Mesenchymal stem cell (in vitro differentiated cells and primary cell): ENCODE measurements at places on chromosomes 7 and 10.

DNA sequence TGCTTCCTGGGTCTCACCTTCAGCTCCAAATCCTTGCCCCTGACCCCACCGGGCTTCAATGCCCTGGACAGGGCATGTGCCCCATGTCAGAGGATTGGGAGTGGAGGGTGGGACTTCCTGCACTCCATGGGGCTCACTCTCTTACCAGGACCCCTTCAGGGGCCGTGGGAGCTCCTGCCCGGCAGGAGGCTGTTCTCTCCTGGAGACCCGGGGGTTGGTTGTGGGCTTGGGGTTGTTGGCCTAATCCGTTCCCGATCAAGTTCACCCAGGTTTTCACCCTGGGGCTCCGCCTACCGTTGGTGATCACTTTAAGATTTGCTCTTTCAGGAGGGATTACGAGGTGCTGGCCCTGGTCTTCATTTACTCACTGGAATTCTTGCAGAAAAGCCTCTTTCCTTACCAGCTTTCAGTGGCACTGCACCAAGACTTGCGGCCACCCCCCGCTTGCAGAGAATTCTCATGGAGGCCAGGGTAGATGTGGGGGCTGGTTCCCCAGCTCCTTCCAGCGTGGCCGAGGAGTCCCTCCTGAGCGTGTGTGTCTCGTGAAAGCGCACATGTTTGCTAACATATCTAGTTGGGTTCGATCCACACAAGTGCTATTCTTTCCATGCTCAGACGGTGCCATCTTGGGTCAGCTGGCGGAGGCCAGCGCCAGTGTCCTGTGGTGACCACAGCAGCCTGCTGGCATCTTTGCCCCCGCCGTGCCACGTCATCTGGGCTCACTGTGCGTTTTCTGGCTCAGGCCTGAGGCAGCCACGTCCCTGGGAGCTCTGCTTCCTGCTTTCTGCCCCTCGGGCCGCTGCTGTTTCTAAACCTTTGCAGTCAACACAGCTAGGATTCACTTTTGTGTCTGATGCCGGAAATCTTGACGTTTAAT lies 15.6 kb downstream of the PWWP2B start:
- no peak for DNase-seq

DNA sequence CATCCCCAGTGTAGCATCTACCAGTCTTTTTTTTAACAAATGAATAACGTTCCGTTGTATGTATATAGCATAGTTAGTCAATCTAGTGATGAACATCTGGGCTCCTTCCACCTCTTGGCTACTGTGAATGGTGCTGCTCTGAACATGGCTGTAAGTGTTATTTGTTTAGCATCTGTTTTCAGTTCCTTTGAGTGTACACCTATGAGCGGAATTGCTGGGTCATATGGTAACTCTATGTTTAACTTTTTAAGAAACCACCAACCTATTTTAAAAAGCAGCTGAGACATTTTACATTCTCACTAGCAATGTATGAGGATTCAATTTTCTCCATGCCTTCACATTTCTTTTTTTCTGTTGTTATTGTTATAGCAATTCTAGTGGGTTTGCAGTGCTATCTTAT lies 178.2 kb downstream of the DNAJC1 start:
- no peak for DNase-seq

DNA sequence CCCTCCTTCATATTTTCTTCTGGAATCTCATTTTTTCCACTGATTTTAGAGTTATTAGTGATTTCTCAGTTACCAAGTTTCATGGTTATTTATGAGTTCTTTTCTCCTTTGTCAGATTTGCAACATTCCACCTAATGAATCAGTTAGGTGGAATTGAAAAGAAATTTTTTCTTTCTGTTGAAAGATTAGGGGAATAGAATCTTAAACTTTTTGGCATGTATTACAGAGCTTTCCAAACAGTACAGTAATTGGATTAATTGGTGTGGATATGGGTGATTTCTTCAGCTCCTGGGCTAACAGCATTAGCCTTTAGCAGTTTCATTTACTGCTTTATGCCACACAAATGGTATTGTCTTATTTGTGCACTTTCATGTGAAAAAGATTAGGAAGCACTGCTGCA lies 17.0 kb downstream of the STAM start:
- DNase-seq = no peak

DNA sequence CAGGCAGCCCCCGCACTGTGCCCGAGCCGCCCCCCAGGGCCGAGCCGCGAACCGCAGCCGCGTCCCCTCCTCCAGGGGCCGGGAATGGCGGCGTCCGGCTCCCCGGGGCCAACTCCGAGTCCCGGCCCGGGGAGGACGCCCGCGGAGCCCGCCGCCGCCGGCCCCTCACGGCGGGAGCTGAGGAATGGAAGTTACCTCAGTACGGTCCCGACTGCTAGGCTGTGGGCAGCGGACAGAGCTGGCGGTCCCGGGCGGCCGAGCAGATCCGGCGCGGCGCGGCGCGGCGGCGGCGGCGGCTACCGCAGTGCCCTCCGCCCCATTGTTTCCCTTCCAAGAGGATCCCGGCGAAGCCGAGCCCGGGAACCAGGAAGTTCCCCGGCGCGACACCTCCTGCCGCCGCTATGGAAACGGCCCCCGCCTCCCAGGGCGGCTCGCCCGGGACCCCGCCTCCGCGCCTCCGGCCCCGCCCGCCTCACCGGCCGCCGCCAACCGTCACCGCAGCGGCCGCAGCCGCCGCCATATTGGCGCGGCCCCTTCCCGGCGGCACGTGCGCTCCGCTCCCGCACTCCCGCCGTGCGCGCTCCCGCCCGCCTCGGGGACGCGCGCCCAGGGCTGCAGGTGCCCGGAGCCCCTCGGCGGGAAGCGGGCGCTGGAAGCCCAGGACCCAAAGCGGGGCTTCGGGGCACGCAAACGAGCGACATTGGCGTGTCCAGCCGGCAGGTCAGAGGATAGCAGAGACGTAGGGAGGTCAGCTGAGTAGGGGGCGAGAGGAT lies at the start of gene USP6NL:
Gene USP6NL (minus strand): TSS at position 403 of the 773 bp plus-strand sequence. CDS start 14,016 bp downstream, outside the sequence.
- peak; percentile 87 for DNase-seq

GRCh38 chr10:12531305-12532220 lies 182.2 kb downstream of the CAMK1D start:
- DNase-seq = no peak

DNA sequence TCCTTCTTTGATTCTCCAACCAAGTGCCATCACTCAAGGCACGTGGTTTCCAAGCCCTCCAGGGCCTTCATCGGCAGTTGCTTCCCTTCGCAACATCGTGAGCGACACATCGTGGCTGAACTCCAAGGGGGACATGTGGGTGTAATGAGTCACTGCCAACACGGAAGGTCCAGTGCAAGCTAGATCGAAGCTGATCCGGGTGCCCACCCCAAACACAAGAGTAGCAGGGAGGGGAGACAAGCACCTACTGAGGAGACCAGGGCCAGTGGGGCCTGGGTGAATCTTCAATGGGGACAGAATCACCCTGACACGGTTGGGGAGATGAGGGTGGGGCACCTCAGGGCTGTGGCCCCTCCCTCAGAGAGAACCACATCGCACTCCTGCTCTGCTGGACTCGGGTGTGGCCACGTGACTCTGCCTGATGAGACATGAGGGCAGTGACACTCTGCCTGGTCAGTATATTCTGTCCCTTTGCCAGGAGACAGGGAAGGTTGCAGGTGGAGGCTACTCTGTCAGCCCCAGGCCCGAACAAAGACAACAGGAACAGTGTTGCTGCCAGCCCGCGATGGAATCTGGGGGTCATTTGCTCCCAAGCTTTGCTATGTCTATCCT lies 36.8 kb upstream of the HSPA12A start:
- DNase-seq = no peak

DNA sequence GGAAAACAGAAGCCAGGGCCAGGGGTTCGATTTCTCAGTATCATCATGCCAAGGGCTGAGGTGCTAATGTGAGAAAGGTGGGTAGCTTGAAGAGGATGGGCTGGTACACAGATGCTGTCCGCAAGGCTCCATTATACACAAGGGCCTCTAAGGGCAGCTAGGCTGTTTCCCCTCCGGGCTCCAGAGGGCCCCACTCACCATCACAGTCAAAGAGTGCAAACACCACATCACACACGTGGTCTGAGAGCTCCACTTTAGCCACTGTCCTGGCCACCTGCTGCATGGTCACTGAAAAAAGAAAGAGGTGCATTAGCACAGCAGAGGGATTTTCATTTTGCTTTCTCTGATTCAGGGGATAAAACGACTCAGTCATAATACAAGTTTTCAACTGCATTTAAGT lies 20.9 kb upstream of the DNAJB12 start:
- no peak for DNase-seq

DNA sequence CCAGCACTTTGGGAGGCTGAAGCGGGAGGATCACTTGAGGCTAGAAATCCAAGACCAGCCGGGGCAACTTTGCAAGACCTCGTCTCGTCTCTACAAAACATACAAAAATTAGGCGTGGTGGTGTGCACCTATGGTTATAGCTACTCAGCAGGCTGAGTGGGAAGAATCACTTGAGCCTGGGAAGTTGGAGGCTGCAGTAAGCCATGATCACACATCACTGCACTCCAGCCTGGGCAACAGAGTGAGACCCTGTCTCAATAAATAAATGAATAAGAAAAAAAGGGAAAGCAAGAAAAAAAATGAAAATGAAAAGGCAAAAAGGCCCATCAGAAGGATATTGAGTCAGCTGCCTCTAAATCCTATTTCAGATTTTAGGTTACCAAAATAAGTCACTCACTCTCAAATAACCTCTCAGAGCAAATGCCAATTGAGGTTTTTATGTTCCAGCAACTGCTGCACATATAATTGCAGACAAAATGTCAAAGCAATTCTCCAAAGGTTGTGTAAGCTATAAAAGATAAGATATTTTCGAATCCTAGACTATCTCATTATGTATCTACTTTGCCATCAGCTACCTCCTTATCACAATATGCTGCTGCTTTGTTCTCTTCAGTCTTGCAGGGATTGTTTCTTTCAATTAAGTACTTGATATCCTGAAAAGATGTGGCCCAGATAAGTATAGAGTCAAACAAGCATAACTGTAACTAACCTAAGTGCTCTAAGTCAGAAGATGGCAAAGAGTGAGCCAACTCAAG lies 4.7 kb downstream of the BAZ1B start:
- no peak for DNase-seq

DNA sequence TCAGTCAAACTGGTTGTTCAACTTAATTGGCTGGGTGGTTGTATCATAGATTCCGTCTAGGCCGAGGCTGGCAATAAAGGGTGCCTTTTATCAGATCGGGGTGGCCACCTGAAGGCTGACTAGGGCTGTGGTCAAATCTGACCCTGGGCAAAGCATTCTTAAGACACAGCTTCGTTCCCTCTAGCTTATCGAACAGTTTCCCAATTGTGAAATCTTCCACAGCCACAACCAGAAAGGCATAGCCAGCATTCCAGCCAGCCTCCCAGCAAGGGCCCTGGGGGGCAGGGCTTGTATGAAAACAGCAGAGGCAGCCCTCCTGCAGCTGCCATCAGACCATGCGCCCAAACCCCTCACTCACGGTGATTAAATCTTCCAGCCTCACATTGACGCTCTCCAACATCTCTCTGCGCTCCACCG lies 42.5 kb upstream of the TMEM213 start:
- DNase-seq = no peak

GRCh38 chr7:16603633-16604032 lies 41.9 kb downstream of the ANKMY2 start:
- DNase-seq = no peak

GRCh38 chr7:18808026-18808425 lies 309.4 kb downstream of the TWIST1 start:
- no peak for DNase-seq

GRCh38 chr10:101007099-101007711 lies 7.6 kb downstream of the LZTS2 start:
- DNase-seq = no peak

DNA sequence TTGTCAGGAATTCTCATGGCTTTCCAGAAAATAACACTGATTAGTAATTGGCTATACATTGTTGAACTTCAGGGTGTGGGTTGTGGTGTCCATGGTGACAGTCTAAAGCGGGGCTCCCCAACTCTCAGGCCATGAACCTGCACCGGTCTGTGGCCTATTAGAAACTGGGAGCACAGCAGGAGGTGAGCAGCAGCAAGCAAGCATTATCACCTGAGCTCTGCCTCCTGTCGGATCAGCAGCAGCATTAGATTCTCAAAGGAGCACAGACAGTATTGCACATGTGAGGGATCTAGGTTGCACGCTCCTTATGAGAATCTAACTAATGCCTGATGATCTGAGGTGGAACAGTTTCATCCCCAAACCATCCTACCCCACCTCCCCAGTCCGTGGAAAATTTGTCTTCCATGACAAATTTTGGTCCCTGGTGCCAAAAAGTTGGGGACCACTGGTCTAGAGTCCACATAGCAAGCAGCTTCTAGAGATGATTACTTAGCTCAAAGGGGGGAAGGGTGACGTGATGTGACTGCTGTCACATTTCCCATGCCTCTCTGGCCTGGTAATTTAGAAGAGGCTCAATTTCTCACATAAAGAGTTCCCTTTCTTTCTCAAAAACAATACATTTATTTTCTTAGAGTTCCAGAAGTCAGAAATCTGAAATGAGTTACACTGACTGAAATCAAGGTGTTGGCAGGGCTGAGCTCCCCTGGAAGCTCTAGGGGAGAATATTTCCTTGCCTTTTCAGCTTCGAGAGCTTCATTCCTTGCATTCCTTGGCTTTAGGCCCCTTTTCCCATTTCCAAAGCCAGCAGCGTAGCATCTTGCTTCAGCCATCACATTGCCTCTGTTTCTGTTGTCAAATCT lies 17.6 kb upstream of the FAM221A start:
- DNase-seq = no peak

DNA sequence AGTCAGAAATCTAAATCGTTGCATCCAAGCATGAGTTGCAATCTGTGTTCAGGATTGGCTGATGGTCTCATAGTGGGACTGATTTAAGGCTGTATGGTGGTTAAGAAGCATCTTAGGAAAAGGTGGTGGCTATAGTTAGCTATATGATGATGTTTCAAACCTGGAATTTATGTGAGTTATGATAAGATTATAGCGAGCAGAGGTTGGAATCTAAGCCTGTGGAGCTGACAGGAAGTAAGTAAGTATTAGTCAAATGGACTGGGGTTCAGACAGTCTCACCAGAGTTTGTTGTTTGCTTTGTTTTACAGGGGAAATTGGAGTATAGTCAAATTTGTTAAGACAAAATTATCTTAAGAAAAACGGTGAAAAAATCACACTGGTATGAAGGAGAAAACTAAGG lies 56.7 kb downstream of the ANKRD7 start:
- DNase-seq = no peak

GRCh38 chr10:77827366-77827765 lies 99.2 kb downstream of the DLG5 start:
- no peak for DNase-seq

DNA sequence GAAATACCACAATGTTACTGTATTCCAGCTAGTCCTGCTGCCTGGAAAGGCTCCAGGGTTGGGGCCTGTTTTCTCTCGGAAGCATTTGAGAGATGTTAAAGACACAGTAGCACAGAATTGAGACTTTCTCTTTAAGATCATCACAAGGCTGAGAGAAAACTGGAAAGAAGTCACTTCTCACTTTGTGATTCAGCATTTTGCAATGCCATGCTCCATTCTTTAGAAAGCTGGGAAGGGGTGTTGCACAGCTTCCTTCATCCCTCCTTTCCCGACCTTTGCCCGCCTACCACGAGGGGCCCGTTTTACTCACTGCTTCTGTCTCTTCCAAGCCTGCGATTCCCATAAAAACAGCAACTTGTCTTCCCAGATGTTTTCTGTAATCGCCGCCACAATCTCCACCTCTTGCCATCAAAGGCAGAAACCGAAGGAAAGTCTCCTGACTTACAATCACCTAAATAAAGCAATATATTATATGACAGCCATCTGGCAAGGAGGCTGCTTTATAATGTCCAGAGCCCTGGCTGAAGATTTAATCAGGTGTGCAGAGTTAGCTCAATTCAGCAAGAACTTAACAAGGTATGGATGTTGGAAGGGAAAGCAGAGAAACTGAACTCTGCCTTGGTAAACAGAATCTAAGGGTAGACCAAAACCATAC lies 18.9 kb downstream of the NOD1 start:
- DNase-seq = peak; percentile 88

GRCh38 chr10:13716081-13717071 lies 129.6 kb downstream of the PRPF18 start:
- DNase-seq = peak; percentile 79

GRCh38 chr10:101848894-101849351 lies 5.3 kb upstream of the KCNIP2 start:
- peak; percentile 41 for DNase-seq
